Fibroblast of skin of back (primary cell): ENCODE measurements at places on chromosomes 16 and 17.
A peak's percentile ranks its signal among the peaks of the same experiment; 100 is the strongest.

- no peak for DNase-seq
Measured at GRCh38 chr17:82415336-82415735, 2.8 kb upstream of the HEXD start.

DNA sequence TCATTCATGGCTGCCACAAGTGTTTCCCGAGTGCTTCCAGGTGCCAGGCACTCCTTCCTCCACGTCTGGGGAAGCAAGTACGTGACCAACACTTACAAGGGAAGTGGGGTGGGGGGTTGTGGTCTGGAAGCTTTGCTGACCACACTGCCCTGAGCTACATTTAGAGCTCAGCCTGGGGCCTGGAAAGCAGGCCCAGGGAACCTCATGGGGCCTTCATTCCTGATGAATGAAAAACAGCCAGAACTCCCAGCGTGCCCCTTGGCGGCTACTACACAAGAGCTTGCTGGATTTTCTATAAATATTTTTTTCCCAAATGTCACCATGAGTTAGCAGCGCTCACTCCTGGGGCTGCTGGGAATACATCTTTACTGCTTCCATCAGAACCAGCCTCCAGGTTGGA is 73.3 kb downstream of the ABCC12 start:
- peak; percentile 87 for DNase-seq

DNA sequence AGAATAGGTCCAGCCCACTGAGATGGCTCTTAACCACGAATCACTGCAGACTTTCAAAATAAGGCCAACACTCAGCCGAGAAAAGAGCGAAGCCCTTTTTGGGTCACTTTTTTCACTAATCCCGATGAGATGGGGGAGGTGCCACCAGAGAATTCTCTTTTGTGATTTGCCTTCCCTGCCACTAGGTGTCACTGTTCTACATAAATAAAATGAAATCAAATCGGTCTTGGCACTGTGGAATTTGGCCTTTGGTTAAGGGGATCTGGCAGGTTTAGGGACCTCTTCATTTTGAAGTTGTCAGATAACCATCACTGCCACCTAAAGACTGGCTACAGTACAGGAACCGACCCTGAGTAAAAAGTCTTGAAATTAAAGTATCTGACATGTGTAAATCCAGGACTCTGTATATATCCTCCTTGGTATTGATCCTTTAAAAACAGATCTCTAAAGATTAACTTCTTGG is 147.0 kb downstream of the HS3ST4 start:
- peak; percentile 50 for DNase-seq

DNA sequence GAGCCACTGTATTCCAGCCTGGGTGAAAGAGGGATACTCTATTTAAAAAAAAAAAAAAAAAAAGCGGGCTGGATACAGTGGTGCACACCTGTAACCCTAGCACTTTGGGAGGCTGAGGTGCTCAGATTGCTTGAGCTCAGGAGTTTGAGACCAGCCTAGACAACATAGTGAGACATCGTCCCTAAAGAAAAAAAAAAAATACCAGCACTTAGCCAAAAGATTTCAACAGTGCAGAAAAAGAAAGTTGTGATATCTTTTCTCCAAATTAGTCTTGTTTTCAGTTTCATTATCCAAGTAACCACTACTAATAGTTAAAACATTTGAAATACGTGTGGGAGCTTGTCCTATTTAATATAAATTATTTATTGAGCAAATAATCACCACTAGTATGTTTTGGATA is 48.7 kb downstream of the TENT4B start:
- DNase-seq: no peak

GRCh38 chr17:64128787-64129514 is 993 bp downstream of the ERN1 start:
- peak; percentile 43 for DNase-seq

- DNase-seq: peak; percentile 47
Measured at GRCh38 chr16:80948886-80949493, 57.7 kb downstream of the CMC2 start.

DNA sequence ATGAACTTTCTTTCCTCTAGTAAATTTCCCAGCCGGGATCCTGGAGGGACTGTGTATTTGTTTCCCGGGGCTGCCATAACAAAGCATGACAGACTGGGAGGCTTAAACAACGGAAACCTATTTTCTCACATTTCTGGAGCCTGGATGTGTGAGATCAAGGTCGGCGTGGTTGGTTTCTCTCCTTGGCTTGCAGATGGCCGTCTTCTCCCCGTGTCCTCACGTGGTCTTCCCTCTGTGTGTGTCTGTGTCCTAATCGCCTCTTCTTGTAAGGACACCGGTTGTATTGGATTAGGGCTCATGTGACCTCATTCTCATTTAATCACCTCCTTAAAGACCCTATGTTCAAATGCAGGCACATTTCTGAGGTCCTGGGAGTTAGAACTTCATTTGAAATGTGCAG is 22.0 kb upstream of the USP10 start:
- DNase-seq: no peak

DNA sequence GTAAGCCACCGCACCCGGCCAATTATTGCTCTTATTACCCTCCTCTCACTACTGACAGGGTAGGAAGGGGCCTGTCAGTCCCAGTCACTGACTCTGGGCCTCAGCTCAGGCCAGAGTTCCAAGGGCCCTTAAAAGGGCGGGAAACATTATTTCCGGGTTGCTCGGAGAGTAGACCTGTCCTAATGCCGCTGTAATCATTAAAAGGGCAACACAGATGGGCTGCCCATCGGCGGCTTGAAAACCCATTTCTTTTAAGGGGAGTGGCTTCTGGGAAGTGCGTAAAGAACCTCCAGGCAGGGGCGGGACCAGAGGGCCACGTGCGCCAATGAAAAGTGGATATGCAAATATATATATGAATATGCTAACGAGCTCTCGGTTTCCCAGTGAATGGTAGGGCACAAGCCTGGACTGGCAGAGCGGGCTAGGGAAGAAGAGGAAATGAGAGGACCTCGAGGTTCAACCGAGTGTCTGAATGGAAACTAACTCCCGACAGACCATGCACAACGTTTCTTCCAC is 26.6 kb downstream of the PIPOX start:
- DNase-seq: peak; percentile 15

GRCh38 chr16:85750146-85750826 is 610 bp downstream of the C16orf74 start:
- peak; percentile 55 for DNase-seq

DNA sequence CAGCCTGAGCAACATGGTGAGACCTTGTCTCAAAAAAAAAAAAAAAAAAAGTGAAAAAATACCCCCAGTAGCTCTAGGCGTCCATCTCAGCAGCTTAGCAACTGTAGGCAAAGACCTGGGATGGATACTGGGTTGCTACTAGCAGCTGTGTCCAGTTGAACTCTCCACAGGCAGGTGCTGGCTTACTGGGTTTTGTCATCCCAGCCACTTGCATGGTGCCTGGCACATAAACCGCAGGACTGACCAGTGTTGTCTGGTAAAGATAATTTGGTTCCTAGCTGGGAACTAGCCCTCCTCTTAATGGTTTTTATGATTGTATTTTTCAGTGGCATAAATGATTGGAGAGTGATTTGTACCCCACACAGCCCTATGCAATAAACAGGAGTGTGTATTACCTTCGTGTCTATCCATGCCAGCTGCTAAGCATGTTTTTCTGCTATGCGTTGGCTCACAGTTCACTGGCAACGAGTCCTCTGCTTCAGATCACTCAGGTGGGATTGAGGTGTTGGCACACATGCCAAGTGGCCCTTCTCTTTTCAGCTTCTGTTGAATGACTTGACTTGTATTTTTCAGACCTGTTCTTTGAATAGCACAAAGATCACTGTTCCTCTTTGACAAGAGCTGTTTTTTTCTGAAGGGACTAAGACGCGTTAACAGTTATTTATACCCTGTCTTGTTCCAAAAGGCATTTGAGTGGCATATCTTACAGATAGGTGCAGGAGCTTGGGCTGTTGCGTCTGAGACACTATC is 352.9 kb downstream of the SNX29 start:
- DNase-seq: no peak

DNA sequence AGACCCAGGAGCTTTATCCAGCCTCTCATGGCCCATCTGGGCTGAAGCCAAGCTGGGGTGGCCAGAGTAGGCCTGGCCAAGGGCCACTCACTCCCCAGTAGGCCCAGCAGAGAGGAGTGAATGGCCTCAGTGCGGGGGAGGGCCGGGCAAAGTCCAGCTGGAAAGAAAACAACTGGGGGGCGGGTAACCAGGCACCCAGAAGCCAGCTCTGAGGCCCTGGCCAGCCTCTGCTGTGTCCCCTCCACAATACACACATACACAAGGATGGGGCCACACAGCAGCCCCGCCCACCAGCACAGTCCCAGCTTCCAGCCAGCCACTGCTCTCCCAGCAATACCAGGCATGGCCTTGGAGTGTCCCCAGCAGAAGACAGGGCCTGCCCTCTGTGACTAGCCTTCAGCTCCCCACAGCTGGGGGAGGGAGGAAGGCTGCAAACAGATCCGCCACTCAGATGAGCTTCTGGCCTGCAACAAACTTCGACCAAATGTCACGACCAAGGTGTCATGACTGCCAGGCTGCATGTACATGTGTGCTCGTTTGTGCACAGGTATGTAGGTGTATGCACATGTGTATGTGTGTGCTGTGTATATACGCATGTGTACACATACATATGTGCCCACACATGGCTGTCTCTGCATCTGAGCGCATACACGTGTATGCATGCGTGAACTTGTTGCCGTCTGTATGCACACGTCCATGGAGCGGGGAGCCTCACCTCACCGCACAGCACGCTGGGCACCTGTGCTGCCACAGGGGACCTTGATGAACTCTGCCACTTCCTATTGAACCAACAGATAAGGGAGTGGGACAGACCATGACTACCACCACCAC is 5.0 kb downstream of the CARHSP1 start:
- no peak for DNase-seq

DNA sequence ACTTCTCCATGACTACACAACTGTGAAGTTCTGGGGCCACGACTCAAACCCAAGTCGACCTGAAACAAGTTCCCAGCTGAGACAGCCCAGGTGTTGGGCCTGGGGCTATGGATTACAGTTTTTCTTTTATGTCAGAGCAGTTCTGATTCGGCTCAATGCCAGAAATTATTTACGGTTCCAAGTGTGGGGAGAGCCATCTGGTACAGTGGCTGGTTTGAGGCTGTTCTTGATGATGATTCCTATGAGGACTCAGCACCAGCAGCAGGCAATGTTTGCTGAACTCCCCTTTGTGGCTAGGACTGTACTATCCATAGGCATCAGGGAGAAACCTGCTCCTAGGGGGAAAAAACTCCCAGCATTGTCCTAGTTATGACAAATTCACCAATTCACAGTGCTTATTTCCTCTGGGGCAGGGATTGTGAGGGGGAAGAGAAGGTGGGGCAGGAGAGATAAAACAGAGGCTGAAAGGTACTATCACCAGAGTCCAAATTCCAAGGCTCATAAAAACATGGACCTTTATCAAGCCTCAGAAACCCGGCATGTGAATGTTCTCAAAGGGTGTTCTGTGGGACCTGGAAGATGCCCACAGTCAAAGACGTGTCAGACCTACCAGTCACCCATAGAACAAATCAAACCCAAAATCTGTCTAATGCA is 18.2 kb upstream of the CMTM4 start:
- no peak for DNase-seq

- DNase-seq: peak; percentile 65
Measured at GRCh38 chr16:80084614-80085013, 456.2 kb upstream of the DYNLRB2 start.

- DNase-seq: no peak
Measured at GRCh38 chr16:84520725-84521496, 16.5 kb upstream of the MEAK7 start.

DNA sequence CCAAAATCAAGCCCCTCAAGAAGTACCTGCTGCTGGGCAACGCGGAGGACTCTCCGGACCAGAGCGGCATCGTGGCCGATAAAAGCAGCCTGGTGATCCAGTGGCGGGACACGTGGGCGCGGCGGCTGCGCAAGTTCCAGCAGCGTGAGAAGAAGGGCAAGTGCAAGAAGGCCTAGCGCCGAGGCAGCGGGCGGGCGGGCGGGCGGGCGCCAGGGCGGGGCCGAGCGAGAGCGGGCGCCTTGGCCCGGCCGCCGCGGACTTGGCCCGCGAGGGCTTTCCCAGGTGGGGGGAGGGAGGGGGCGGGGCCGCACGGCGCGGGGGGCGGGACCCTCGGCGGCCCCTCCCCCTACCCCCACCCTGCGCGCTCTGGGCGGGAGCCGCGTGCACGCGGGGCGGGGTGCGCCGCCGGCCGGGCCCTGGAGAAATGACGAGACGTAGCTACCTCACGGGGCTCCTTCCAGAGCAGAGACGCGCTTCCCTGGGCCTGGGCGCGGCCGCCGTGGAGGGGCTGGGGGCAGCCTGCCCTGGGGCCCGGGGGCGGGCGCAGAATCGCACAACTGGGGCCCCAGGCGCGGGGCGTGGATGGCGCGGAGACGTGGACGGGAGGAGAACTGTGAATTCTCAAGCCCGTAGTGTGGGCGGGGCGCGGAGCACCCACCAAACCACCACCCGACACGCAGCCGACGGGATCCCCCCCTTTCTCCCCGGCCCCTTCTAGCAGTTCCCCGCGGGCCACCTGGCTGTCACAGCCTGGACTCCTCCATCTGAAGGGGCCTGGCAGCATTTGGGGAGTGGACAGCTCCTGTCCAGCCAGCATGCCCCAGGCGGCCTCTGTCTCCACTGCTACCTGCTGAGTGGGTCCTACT is 218.7 kb downstream of the NTN1 start:
- peak; percentile 66 for DNase-seq

DNA sequence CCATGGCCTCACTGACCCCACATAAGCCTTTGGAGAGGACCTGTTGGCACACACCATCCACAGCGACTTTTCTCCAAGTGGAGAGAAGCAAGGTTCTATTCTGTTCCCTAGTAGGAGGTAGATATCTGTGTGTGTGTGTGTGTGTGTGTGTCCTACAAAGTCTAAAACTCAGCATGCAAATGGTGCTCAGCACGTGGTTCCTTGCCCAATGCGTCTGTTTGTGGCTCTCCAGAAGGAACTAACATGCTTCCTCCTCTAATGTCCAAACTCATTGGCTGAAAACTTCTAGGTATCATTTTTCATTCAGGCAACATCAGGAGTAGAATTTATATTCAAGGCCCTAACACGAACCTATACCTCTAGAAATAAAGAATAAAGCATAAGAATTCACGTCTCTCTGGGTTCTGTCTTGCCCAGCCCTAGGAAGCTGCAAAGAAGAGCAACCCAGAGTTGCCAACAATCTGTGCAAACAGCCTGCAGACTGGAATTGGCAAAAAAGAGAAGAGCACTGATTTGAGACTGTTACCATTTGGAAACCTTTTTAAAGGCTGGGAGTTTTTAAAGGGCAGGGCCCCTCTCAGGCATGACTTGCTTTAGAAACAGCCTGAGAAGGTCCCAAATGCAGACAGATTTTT is 25.5 kb downstream of the MAP3K14 start:
- no peak for DNase-seq

GRCh38 chr16:15810411-15810810 is 46.4 kb downstream of the MYH11 start:
- peak; percentile 75 for DNase-seq
